SJCRH30 (cell line): ENCODE measurements at places on chromosomes 16 and 17. TPM values are rescaled to one million over a fixed set of nuclear protein-coding genes. Genes with fewer than 3 reads are reported as not detected.

DNA sequence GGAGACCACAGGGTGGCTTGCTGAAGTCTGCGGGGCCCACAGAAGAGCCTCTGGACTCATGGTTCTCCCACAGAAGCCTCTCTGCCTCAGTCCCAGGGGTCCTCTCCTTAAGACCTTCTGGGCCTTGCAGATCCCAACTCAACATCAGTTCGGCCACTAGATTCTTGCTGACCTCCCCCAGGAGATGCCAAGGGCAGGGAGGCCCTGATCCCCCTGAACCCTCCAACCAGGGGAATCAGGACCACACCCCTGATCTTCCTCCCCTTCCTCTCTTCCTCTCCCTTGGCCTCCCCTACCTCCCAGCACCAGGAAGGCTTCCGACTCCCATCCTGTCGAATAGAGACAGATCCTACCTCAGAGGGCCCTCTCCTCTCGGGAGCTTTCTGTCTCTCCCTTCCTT is 53.4 kb downstream of the NOS2 start:
- DNase-seq: no peak

Gene TBX2
- total RNA-seq: 42.3 and 42.7 TPM in 2 replicates

DNA sequence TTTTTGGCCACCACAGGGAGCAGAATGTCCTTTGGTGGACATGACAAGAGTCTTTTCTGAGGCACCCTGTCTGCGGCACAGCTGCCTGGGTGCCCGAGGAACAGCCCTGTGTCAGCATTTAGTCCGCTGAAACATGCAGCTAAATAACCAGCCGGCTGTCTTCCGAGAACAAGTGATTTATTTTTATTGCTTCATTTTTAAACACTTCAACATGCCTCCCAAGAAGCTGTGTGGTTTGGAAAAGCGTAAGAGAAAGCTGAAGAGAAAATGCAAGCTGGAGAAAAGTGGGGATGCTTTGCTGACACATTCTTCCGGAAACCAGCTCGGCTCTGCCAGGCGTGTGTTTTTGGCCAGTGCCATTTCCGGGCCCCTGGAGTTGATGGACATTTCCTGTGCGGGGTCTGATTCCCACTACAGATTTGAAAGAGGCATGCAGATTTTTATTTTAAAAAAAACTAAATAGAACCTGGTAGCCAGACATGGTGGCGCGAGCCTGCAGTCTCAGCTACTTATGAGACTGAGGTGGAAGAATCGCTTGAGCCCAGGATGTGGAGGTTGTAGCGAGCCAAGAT is 94.7 kb downstream of the SEC14L1 start:
- DNase-seq: peak; percentile 55

DNA sequence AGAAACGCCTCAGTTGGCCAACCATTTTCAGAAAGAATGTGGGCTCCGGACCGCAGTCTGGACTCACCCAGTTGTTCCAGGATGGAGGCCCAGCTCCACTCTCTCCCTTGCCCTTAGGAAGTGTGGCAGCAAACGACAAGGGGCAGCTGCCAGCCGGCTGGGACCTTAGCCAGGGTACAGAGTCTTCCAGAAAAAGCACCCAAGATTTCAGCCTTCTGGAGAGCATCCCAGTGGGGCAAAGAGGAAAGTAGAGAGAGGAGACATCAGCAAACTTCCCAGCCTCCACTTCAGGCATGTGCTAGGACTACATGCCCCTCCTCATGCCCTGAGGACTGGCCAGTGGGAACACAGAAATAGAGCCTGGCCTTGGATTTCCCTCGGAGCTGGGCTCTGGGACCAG is 56.8 kb upstream of the SCNN1B start:
- no peak for DNase-seq

- peak; percentile 27 for DNase-seq
These were observed 20.7 kb downstream of the ACSF3 start for GRCh38 chr16:89114159-89114981.

Gene MYL4
- 58.4 and 61.9 TPM in 2 replicates for total RNA-seq

Gene HCRT
- 1.0 TPM in 1 of 2 replicates, not detected in the other for total RNA-seq

GRCh38 chr17:27206447-27206846 is 87.5 kb upstream of the WSB1 start:
- peak; percentile 22 for DNase-seq

GRCh38 chr16:83348991-83349390 is 458.8 kb upstream of the HSBP1 start:
- DNase-seq: no peak

GRCh38 chr16:56067406-56067805 is 123.9 kb upstream of the GNAO1 start:
- no peak for DNase-seq

DNA sequence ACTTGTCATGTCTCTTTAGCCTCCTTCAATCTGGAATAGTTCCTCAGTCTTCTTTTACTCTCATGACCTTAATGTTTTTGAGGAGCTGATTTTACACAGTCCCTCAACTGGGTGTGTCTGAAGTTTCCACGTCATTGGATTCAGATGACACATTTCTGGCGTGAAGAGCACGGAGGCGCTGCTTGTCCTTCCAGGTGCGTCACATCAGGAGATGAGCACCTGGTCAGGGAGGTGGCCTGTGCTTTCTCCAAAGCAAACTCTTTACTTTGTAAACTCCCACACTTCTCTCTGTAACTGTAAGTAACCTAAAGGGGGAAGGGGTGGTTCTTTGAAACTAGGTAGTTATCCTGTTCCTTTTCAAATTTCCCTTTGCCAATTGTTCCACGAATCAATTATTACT is 52.5 kb upstream of the MNT start:
- DNase-seq: no peak

Gene SLC16A13
- total RNA-seq: 0.23 and 0.47 TPM in 2 replicates

DNA sequence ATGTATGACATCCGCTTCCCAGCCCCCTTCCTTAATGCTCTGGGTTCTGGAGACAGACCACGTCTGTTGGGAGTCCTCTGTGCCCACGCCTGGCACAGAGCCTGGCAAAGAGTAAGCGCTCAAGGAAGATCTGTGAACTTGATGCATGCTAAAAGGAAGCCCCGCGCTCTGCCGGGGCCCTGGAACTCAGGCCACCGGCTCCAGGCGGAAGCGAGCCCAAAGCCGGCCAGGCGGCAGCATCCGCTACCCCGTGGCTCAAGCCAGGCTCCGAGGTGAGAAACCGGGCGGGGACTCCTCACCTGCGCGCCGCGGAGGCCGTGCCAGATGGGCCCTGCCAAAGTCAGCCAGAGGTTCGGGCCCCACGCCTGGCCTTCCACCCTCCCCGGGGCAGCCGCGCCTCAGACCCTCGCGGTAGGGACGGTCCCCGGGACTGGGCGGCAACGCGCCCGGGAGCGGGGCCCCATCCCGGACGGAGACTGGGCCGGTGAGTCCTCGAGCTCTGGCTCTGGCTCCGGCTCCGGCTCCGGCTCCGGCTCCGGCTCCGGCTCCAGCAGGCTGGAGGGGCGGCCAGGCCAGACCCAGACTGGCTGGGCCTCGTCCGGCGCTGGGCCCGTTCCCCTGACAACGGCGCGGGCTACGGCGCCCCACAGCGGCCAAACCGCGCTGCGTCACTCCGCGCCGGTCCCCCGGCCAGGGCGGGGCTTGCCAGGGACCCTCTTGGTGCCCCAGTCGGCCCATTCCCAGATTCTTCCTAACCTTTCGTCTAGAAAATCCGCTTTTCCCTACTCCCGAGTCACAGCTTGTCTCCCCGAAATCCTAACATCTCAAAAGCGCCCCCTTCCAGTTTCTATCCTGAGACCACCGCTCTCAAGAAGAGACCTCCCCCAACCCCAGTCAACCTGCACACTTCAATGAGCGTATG is at the start of gene ZDHHC1:
ZDHHC1 (minus strand) TSS at position 606 of the 922 bp plus-strand sequence. CDS start 8,702 bp downstream, outside the sequence.
- no peak for DNase-seq

GRCh38 chr16:59688006-59688405 is 953.9 kb upstream of the GOT2 start:
- DNase-seq: no peak

DNA sequence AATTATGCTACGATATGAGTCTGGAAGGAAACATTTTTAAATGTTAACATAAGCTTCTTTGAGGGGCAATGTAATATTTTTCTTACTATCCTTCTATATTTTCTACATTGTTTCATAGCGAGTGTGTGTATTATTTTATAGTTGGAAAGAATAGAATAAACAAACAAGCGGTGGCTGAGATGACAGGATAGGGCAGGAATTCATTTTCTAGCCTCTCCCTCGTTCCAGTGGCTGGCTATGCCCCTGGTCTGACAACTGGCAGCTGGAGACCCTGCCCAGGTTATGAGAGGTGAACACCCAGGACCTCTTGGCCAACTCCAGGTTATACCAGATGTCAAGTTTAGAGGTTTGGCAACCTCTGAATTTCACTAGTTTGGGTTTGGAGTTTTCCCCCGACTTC is 14.5 kb upstream of the TNRC6C start:
- no peak for DNase-seq

DNA sequence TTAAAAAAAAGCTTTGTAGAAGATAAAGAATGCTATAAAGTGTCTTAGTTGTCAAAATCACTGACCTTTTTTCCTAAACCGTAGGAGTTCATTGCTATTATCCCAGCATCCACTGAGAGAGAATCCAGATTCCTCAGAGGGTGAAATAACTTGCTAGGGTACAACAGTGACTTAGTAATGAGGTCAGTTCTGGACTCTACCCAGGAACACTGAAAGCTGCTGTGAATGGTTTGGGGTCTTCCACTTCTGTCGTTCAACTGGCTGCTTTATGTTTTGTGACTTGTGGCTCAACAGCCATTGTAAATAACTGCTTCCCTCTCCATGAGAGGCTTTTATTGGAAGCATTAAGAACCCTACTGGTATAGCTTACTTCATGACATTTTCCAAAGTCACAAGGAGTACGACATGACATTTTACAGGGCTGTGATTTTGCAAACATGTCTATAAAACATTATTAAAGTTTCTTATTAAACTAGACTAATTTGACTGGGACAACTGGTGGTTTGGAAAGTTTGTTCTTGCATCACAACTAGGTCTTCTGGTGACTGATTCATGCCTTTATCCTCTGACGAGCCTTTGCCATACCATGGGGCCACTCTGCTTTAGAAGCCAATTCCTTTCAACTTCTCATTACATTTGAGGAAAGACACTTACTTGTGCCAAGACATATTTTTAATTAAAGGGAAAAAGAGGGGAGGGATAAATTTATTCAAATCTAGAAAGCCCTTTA is 92.2 kb upstream of the CDH11 start:
- DNase-seq: no peak

GRCh38 chr17:34800661-34801060 is 160.6 kb downstream of the CCT6B start:
- DNase-seq: no peak

- DNase-seq: no peak
These were observed 43.5 kb upstream of the MNT start for GRCh38 chr17:2444382-2444781.

DNA sequence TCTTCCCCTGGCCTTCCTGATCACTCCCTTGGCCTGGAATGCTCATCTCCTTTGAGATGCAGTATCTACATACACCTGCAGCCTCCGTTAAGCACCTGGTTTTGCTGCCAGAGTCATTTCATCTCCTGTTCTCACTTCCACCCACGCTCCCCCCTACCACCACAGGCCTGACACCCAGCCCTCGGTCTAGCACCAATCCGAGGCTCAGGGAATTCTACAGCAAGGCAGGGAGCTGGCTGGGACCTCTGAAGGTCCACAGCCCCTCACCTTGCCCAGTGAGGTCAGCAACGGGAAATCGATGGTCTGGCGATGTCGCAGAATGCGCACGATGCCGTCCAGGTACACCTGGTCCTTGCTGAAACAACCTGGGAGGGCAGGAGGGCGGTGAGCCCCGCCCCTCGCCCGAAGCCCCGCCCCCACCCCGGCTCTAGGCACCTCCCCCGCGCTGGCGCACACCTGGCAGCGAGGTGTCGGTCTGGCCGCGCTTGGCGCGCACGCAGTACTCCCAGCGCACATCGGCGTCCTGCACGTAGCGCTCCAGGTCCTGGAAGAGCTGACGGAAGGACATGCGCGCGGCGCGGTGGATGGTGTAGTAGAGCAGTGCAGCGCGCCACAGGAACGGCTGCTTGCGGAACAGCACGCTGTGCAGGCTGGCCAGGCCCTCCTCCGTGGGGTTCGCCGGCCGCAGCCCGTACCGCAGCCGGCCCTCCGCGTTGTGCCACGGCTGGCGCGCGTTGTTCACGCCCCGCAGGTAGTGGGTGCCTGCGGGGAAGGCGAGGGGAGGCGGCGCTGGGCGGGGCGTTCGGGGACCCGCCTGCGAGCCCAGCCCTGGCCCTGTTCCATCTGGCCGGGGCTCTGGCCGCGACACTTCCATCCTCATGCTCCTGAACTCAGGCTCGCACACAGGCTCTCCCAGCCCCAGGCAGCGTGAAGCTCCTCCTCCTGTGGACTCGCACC is 5.7 kb downstream of the MATCAP1 start:
- no peak for DNase-seq

GRCh38 chr17:44970136-44970741 is 2.1 kb upstream of the C1QL1 start:
- DNase-seq: peak; percentile 54

Gene ARHGDIG
- not detected in 2 replicates for total RNA-seq

GRCh38 chr16:2280981-2281542 is 13.1 kb upstream of the RNPS1 start:
- DNase-seq: no peak

Gene CES1
- not detected in 2 replicates for total RNA-seq

GRCh38 chr17:19359856-19360255 is 2.7 kb downstream of the B9D1 start:
- DNase-seq: peak; percentile 17

Gene KRTAP4-5
- not detected in 2 replicates for total RNA-seq

Gene TNP2
- total RNA-seq: not detected in 2 replicates

GRCh38 chr16:15523092-15523541 is 88.7 kb downstream of the BMERB1 start:
- no peak for DNase-seq

Gene NLGN2
- total RNA-seq: 5.0 and 6.8 TPM in 2 replicates
